ENCODE measurements at places on chromosomes 12 and 14.
A peak's percentile ranks its signal among the peaks of the same experiment; 100 is the strongest.

- no peak for DNase-seq
Observed at GRCh38 chr12:15458008-15458407, 135.7 kb downstream of the PTPRO start.

- no peak for DNase-seq
Observed at GRCh38 chr14:59638885-59639284, 62.3 kb upstream of the CCDC175 start.

GRCh38 chr14:86038387-86039042, 508.6 kb downstream of the FLRT2 start:
- peak; percentile 18 for DNase-seq

- no peak for DNase-seq
Observed at GRCh38 chr14:33465846-33466700, 484.8 kb downstream of the EGLN3 start.

GRCh38 chr12:69949311-69950002, 124.4 kb downstream of the MYRFL start:
- no peak for DNase-seq

GRCh38 chr12:34033628-34034296, 11.5 kb downstream of the ALG10 start:
- no peak for DNase-seq

GRCh38 chr12:13686260-13686659, 295.1 kb downstream of the GRIN2B start:
- DNase-seq = no peak

DNA sequence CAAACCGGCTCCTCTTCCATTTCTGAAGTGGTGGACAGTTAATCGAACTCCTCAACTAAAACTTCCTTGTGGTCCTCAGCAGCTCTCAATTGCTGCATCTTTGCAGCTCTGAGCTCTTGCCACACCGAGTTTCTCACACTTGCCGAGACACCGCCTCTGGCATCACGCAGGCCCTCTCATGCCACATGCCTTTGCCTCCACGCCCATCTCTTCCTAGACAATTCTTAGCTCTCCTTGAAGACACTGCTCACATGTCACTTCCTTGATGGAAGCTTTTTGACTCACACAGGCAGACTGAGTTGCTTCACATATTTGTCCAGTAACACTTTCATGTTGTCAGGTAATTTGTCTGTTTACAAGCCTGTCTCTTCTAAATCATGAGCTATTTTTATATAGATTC, 29.2 kb downstream of the KCNA1 start:
- DNase-seq = no peak

- peak; percentile 56 for DNase-seq
Observed at GRCh38 chr12:90945070-90945649, 9.8 kb downstream of the CCER1 start.

- DNase-seq = no peak
Observed at GRCh38 chr12:96033549-96034389, 1.6 kb downstream of the LTA4H start.

- no peak for DNase-seq
Observed at GRCh38 chr12:123506059-123506842, 27.3 kb downstream of the RILPL1 start.

GRCh38 chr12:130043685-130044406, 118.4 kb upstream of the FZD10 start:
- DNase-seq = peak; percentile 30

DNA sequence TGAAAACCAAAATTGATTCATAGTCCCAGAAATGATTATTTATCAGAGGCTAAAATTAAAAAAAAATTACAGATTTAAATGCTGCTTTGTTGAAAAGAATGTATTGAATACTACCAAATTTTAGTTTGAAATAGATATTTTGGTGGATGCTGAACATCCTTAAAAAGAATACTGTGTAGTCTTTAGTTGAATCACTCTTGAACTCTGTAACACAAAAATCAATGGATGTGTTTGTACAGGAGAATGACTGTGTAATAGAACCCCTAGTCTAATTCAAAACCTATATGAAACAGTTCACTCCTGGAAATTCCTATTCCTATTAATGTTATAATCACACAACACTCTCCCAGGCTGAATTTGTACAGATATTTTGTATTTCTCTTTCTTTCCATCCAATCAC, 1.5 kb upstream of the TSPAN8 start:
- no peak for DNase-seq

DNA sequence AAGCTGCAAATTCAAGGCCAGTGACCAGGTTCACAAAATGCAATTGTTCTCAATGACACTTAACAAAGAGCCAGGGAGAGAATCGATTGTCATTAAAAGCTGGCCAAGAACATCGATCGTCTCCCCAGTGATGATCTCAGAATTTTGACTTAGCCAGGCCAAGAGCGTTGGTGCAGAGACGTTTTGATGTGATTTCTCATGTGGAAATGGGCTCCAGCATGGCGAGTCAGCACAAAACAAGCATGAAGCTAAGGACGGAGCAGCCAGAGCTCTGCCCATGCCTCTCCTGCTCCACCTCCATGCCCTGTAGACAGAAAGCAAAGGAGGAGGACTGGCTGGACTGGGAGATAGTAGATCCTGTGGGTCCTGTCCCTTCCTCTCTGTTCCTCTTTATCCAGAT, 270.8 kb downstream of the FOXN3 start:
- DNase-seq = no peak

- DNase-seq = no peak
Observed at GRCh38 chr12:106602076-106602475, 19.3 kb downstream of the RFX4 start.

All from SHP77 (cell line).